ENCODE measurements at places on chromosomes 6 and 20.

DNA sequence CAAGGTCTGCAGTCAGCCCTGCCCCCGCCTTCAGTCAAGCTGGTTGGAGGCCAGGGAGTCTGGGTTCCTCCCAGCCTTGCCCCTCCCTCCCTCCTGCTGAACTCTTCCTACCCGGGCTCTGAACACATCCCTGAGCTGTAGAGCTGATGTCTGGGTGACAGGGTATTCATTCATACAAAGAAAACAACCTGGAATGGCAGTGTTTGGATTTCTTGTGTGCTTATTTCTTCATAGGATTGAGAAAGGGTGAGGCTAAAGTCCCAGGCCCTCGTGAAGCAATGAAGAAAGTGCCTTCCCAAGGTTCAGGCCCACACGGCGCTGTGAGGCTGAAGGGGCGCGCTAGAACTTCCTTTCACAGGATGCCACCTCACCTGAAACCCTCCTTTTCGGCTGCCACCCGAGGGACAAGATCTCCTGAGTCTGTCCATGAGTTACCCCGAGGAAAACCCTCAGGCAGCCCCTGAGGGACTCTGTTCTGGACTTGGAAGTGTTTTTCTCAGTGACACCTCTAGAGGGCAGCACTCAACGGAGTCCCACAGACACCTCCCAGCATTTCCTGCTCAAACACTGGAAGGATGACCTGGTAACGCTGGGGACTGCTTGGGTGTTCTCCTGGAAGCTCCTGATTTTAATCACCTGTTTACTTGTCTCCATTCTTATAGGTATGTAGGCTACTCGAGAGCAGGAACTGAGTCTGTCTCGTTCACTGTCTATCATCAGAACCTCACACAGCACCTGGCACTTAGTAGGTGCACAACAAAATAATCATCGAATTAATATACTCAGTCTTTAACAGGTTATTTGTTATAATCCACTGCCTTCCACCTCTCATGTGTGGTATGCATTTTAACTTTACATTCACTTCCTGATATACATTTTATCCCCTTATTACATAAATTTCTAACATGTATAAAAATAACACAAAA is 11.8 kb upstream of the GSTA1 start:
- no peak for DNase-seq

- DNase-seq: no peak
Observed at GRCh38 chr6:151294561-151295101, 54.9 kb downstream of the AKAP12 start.

- no peak for DNase-seq
Observed at GRCh38 chr6:161003336-161003735, 11.8 kb downstream of the MAP3K4 start.

DNA sequence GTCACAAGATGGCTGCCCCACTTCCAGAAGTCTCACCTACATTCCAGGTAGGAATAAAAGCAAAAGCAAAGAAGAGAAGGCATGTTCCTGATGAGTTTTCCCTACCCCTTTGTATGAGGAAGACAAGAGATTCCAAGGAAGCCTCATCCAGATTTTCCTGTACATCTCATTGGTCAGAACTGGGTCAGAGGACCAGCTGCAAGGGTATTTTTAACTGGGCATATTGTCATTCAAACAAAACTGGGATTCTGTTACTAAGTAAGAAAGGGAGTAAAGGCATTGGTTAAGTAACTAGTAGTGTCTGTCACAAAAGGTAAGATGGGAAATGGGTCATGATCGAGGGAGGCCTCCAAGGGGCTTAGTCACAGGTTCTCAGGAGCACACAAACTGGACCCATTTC is 28.2 kb upstream of the RIMS4 start:
- DNase-seq: no peak

DNA sequence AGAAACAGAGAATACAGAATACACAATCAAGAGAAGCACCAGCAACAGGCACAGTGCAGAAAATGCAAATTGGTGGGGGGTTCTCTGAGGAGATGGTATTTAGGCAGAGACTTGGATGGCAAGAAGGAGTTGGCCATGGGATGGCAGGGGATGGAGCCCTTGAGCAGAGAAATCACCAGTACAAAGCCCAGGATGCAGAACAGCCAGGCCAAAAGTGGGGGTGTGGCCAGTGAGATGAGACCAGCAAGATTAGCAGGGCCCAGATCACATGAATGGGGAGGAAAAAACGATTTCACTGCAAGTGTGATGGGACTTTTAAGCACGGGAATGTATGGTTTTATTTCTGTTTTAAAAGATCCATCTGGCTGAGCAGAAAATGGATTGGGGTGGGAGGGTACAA is 63.4 kb downstream of the TRAM2 start:
- DNase-seq: no peak

- no peak for DNase-seq
Observed at GRCh38 chr6:96727144-96727543, 110.1 kb downstream of the GPR63 start.

GRCh38 chr20:38214256-38215193 is 46.0 kb downstream of the KIAA1755 start:
- DNase-seq: no peak
